ENCODE measurements at places on chromosomes 7 and 10.

- DNase-seq, result no peak
Observed at GRCh38 chr10:28467615-28468014, 65.3 kb upstream of the WAC start.

GRCh38 chr10:56745490-56745889, 384.4 kb upstream of the ZWINT start:
- DNase-seq, result no peak

DNA sequence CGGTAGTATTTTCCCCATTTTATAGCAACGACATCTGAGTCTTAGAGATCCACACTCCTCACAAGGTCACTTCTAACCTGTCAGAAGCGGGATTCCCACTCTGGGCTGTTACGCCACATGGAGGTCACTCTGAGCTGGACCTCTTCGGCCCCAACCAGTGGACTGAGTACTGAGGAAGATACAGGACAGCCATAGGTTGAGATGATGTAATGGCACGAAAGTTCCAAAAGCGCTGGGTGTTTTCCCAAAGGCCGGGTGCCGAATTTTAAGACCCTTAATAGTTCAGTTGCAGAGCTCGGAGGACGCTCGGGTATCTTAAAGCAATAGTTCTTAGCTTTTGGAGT, 699 bp downstream of the GHITM start:
- no peak for DNase-seq

- DNase-seq, result peak; percentile 72
Observed at GRCh38 chr10:78972947-78973900, 95.5 kb upstream of the ZMIZ1 start.

DNA sequence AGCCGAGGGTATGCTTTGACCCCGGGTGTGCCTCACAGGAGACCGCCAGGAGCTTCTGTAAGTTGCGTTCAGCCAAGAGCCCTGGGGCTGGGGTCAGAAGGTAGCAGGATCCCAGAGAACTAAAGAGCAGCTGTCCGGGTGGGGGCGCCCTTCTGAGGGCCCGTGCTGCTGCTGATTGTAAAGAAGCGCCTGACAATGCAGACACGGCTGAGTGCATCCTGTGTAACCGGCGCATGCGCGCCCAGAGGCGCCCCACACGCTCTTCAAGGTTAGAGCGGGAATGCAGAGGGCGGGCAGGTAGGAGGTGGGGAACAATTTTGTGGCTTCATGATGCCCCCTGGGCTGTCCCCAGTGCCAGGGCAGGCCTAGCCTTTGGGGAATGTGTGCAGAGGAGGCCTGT, 210.2 kb upstream of the CTBP2 start:
- no peak for DNase-seq

- no peak for DNase-seq
Observed at GRCh38 chr7:29597266-29597665, 33.6 kb downstream of the PRR15 start.

GRCh38 chr10:58857251-58857805, 319.1 kb upstream of the PHYHIPL start:
- DNase-seq, result no peak

DNA sequence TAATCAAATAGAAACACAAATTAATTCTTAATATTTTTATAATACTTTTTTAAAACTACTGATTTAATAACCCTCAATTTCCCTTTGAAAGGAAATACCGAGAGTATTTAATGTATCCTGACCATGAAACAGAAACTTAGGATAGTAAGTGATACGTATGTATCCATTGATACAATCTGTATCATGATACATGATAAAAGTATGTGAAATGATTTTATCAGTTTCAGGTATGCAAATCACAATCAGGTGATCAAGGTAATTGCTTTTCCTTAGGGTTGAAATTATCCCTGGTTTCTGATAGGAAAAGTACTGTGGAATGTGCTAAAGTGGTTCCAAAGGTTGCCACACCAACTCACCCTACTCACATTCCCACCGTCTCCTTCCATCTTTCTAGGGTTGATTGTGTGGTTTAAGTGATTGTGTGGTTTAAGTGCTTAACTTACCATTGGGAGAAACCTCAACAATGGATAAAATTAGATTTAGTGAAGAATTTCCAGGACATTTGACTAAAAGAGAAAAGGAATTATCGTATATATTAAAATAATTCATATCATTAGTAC, 138.3 kb downstream of the LRRN3 start:
- DNase-seq, result no peak

DNA sequence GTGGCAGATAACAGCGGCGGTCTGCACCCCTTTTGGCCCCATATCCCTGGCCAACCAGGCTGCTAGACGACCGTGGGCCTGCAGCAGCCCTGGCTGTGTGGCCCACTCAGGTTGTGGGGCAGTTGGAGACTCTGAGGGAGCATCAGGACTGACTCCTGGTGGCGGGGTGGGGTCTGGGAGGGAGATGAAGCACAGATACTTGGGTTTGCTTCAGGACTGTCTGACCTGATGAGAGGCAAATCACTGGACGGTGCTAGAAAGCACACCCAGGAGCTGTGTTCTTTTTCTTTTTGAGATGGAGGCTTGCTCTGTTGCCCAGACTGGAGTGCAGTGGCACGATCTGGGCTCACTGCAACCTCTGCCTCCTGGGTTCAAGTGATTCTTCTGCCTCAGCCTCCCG, 28.2 kb downstream of the BAMBI start:
- no peak for DNase-seq

DNA sequence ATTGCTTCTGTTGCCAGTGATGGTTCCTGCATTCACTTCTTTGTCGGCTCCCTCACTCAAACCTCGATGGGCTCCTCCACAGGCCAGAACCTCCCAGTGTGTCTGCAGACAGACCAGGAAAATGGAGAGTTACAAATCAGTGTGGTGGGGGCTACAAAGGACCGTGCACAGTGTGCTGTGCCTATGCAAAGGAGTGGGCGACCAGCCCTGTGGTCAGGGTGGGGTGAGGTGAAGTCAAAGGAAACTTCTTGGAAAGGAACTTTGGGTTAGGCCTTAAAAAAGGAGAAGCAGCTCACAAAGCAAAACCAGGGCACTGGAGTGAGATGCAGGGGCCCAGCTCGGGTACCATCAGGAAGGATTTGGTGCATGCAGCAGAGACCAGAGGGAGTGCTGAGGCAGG, 304.3 kb upstream of the ZMIZ1 start:
- DNase-seq, result no peak

DNA sequence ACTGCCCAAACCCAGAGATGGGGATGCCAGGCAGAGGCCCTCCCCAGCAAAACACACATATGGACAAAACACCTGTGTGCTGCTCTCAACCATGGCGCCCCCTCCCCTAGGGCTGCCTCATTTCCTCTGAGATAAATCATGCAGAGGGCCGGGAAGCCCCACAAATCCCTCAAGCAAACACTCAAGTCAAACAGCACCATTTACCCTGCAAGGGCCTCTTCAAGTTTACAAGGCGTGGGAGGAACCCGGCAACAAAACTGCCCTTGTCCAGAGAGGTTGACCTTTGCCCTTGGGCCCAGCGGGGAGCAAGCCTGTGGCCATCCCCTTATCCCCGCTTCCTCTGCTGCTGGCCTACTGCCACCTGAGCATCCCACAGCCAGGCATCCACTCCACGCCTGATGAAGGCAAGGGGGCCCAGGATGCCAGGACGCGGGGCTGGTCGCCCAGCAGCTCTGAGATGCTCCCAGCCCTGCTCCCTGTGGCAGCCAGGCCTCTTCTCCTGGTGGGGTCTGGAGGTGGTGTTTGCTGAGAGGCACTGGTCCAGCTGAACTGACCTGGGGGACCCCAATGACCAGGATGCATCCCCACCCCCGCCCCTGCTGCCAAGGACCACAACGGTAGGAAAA, 77.4 kb downstream of the DLG5 start:
- DNase-seq, result no peak

- no peak for DNase-seq
Observed at GRCh38 chr7:118583641-118584040, 359.1 kb downstream of the ANKRD7 start.

GRCh38 chr7:150361807-150362621, 6.6 kb upstream of the REPIN1 start:
- no peak for DNase-seq

DNA sequence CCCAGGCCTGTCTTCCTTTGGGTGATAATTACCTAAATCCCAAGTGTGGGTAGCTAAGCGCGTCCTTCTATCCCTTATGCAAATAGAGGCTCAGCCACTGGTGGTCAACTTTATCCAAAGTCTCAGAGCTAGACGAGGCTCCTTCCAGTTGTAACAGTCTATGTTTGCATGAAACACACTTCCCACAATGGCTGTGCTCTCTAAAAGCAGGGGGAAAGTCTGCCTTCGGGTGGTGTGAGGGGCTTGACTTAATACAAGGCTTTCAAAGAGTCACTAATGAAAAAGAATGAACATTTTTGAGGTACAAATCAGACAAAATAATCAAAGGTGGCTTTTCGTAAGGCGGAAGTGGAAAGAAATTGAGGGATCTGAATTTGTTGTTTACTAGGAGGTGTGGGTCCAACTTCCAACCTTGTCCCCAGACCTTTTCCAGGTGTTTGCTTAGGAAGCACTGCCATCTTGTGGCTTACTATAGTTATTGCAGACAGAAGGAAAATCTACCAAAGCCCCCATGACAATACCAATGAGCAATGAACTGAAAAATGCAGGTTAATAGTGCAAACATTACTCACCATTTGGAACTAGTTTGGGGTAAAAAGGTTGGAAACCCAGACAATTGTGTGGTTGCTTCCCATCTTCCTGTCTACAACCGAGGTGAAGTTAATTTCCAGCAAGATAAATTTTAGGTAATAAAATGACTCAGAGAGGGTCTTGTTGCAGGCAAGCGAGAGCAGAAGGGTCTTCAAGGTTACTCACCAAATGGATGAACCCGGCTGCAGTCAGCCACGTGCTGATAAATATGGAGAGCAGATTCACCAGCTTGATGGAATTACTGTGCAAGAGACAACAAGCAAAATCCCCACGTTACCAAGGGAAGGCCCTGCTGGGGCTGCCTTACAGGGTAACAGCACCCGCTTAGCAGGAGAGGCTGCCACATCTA, 525.7 kb downstream of the KCNMA1 start:
- peak; percentile 23 for DNase-seq

DNA sequence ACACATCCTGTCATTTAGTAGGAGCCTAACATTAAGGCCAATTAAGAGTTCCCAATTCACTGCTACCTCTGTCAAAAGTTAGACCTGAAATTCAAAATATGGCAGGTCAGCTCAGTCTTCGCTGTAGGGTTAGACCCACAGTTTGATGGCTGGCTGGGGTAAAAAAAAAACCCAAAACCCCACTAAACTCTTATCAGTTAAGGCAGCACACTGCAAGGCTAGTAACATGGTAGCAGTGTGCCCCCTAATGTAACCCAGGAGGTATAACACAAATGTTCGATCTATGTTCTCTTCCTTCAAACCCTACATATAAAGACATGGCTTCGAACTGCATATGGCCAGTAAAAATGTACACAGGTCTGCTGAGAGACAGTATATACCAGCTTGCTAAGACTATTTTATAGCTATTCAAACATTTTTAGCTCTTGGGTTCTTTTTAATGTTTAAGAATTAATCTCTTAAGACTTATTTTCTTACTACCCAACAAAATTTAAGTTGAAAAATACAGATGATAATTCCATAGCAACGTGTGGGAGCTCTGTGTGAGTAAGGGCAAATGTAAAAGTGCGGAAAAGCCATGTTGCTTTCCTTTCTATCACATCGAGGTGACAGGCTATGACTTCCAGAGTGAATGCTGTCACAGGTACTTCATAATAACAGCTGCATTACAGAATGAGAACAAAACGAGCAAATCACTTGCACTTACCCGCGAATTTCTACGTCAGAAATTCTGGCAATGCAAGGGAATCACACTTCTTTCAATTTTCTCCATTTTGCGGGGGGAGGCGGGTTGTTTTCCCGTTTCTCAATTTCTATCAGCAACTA, 168.4 kb upstream of the IMMP2L start:
- no peak for DNase-seq

DNA sequence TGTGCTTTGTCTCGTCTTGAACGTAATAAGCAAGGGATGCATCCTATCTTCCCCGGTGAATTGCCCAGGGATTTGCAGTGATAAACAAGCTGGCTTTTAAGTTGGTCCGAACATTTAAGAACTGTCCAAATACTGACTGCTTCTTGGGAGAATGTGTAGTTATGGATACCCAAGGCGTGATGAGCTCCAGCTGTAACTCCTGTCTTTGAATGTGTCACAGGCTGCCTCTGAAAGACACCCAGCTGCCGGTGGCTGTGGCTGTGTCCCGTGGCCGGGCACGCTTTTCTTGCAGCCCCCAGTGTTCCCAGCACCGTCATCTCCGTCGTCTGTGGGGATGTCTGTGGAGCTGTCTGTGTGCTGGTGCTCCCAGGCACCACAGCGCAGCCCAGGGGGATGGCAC, 118.1 kb downstream of the GLRX3 start:
- no peak for DNase-seq

- DNase-seq, result no peak
Observed at GRCh38 chr7:136925556-136925955, 57.1 kb downstream of the CHRM2 start.

DNA sequence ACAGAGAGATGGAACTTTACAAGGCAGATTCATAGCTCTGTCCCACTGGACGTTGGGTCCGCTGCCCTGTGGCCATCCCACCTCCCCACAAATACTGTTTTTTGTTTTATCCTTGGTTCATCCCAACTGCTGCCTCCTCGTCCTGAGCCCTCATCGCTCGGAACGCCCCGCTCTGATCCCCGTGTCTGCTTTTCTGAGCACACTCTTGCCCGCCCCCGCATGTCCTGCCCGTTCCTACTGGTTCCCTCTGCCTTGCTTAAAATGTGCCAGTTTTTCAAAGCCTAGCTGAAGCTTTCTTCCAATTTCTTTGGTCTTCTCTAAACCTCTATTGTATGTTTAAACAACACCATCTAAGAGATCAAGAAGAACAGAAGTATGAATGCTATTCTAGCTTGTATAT, 19.4 kb downstream of the RNF32 start:
- DNase-seq, result no peak
